Lung (tissue), 17 donors: ENCODE measurements at places on chromosomes 7 and 10. TPM values are rescaled to one million over a fixed set of nuclear protein-coding genes. Genes with fewer than 3 reads are reported as not detected.

The HOXA11 gene
- total RNA-seq: not detected

DNA sequence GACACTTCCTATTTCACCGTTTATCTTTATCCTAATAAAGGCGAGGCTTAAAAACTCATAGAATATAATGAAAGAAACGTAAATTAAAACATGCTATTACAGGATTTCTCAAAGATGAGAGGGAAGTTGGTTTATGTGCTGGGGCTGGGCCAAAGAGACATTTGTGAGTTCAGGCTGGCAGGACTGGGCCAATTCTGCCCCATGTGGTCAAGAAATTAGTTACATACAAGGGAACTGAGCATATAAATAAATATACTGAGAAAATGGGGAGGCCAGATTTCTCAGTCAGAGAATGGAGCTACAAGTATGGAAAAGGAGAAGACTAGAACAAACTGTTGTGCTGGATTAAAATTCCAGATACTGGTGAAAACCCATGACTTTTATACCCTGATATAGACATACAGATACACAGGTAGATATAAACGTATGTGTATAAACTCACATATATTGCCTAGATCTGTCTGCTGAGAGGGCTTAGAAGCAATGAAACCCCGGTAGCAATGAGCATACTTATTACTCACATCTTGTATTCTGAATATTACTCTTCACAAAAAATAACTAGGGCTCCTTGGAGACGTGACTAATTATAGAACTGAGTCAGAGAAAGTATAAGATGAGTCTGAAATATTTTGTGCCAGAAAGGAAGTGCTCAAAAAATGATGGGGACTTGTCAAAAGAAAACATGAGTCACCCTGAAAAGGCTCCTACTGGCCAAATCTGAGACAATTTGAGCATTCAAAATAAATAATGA, 155.7 kb upstream of the FGFR2 start:
- no peaks in the 10 kb centered on the region for H3K27me3 ChIP-seq
- no peak for DNase-seq
- H3K36me3 ChIP-seq: peaks cover 7% of the 10 kb centered on the region
- H3K27ac ChIP-seq: no peak overlapping the region

DNA sequence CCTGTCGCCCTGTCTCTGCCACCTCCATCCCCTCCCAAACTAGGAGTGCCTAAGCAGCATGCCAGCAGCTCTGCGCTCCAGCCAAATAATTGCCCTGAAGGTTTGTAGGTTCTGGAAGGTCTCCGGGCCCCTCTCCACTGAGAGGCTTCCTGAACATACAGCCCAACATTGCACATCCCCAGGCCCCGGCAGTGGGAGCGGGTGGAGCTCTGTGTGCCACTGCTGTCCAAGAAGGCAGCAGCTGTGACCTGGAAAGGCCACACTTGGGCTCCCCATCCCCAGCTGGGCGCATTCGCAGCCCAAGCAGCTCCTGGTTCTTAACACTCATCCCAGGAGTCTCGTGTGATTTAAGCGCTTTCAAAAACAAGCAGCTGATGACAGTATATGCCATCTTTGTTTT, 95.7 kb downstream of the COL13A1 start:
- H3K4me3 ChIP-seq: no peak overlapping the region
- no peak for DNase-seq
- H3K27ac ChIP-seq: no peak overlapping the region

DNA sequence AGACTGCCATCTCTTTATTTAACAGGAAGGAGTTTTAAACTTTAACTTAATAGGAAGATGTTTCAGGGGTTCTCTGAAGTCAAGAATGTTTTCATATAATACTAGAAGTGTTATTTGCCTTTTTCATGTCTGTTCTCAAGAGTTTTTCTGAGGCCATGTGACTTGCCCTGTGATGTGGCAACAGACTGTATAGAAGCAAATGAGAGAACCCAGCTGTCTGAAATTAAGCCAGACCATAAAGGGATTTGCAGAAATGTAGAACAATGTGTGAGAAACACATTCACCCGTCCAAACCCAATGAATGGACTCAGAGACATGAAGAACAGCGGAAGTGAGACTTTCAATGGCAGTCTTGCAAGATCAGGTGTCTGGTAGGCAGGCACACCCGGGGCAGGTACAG, 23.8 kb downstream of the MAPK8 start:
- H3K4me3 ChIP-seq: no peak overlapping the region
- no peaks in the 10 kb centered on the region for H3K4me1 ChIP-seq
- H3K36me3 ChIP-seq: no peaks in the 10 kb centered on the region
- peak; percentile 67 for DNase-seq
- H3K27ac ChIP-seq: no peak overlapping the region
- H3K27me3 ChIP-seq: no peaks in the 10 kb centered on the region

- H3K4me1 ChIP-seq: peaks cover 11% of the 10 kb centered on the region
- H3K36me3 ChIP-seq: no peaks in the 10 kb centered on the region
- H3K27ac ChIP-seq: no peak overlapping the region
- no peak for DNase-seq
- no peak overlapping the region for H3K4me3 ChIP-seq
Measured at GRCh38 chr7:156668130-156668741, 27.7 kb downstream of the RNF32 start.

GRCh38 chr10:75080554-75080953, 30.9 kb upstream of the SAMD8 start:
- H3K27ac ChIP-seq: no peak overlapping the region
- H3K4me1 ChIP-seq: peaks cover 12% of the 10 kb centered on the region
- H3K4me3 ChIP-seq: no peak overlapping the region
- no peaks in the 10 kb centered on the region for H3K27me3 ChIP-seq

GRCh38 chr10:25694206-25694933, 239.7 kb upstream of the MYO3A start:
- DNase-seq: no peak
- H3K36me3 ChIP-seq: no peaks in the 10 kb centered on the region
- no peak overlapping the region for H3K4me3 ChIP-seq
- no peak overlapping the region for H3K27ac ChIP-seq
- no peaks in the 10 kb centered on the region for H3K4me1 ChIP-seq
